ENCODE measurements at places on chromosomes 3 and 15.

- no peak for DNase-seq
These were observed 10.4 kb downstream of the WDR82 start for GRCh38 chr3:52268036-52268435.

DNA sequence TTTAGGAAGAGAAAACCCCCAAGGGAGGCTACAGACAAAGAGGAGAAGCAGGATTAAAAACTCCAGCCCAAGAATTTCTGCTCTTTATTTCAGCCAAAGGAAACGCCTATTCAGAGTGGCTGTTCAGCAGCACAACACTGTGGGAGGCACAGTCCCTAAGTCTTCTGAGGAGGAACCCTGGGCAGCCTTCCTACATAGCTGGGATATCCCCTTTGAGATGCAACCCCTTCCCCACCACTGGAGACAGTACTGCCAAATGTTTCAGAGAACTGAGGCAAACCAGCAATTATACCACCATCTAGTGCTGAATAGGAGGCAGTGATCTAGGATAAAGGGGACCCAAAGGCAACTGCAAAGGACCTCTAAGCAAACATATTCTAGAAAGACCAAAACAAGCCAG lies 168.1 kb downstream of the VPS13C start:
- no peak for DNase-seq

DNA sequence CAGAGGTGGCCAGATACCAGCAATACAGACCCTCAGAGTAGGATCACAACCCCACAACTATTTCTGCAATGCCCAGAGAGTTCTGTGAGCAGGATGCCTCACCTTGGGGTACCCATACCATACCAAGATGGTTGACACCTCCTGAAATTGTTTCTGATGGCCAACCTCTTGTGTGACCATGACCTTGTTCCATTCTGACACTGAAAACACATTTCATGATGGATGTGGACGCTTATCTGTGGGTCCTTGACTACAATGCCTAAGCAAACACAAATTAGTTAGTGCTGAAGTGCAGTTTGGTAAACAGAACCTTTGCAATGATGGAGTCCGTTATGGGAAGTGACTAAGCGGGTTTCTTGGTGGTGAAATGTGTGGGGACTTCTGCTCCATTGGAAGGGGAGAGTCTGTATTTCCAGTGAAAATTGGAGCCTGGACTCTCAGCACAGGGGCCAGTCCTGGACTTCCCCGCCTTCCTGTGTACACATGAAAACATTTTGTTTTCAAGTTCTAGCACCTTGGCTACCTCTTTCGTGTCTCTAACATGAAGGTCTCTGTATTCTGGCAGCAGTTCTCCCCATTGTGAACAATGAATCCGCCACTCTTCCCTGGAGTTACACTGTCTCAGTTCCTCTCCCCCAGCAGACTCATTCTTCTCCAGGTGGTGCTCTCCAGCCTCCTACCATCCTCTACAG lies 106.2 kb downstream of the XXYLT1 start:
- DNase-seq, result no peak

- DNase-seq, result no peak
These were observed 164.2 kb downstream of the FMN1 start for GRCh38 chr15:33030315-33030714.

GRCh38 chr3:185934767-185935464 lies 2.9 kb downstream of the TRA2B start:
- no peak for DNase-seq

Measured in OCI-LY7 (cell line).